ENCODE measurements at places on chromosomes 6 and 20.

DNA sequence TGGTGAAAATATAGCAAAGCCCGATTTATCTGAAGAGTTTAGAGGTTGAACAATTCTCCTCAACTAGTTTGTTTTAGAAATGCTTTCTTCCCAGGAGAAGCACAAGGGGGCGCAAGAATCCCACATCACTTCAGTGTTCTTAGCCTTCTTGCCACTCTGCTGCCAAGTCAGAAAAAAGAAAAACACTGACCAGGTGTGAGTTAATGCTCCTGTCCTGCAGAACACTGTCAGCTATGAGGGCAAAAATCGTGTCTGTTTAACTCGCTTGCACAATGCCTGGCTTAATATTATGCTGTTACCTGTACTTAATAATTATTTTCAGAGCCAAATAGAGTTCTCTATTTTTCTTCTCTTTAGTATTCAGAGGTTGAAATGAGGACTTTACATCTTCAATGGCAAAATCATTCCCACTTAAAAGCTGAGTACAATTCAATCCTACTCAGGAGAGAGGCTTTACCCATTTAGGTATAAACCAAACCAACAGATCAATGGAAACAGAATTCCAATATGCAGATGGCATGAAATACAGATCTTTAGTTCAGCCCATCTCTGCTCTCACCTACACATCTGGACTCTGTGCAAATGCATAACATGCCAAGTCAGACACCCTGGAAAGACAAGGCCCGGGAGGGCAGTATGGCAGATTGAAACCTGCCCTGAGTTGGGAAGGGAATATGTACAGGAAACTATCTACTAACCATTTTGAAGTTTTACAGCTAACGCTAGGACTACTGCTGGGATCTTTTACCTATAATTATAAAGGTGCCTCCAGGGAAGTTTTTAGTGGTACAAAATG lies 71.4 kb upstream of the TULP1 start:
- peaks cover 4% of the 10 kb centered on the region for H3K4me1 ChIP-seq
- H3K27me3 ChIP-seq = no peaks in the 10 kb centered on the region
- no peak overlapping the region for H3K4me3 ChIP-seq
- DNase-seq = peak; percentile 72
- H3K36me3 ChIP-seq = peaks cover 3% of the 10 kb centered on the region

- no peak overlapping the region for H3K27ac ChIP-seq
- H3K36me3 ChIP-seq = no peaks in the 10 kb centered on the region
- H3K4me1 ChIP-seq = no peaks in the 10 kb centered on the region
- H3K27me3 ChIP-seq = no peaks in the 10 kb centered on the region
- no peak for DNase-seq
Measured at GRCh38 chr6:16483315-16483875, 245.0 kb downstream of the GMPR start.

DNA sequence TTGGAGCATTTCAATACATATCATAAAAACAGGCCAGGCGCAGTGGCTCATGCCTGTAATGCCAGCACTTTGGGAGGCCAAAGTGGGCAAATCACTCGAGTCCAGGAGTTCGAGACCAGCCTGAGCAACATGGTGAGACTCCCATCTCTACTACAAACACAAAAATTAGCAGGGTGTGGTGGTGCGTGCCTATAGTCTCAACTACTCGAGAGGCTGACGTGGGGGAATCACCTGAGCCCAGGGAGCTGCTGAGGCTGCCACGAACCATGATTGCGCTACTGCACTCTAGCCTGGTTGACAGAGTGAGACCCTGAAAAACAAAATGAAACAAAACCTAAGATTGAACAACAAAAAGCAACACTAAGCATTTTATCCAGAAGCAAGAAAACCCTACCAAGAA lies 47.2 kb downstream of the BACH2 start:
- peaks cover 3% of the 10 kb centered on the region for H3K36me3 ChIP-seq
- no peak overlapping the region for H3K4me3 ChIP-seq
- H3K27ac ChIP-seq = no peak overlapping the region
- no peaks in the 10 kb centered on the region for H3K4me1 ChIP-seq
- no peaks in the 10 kb centered on the region for H3K27me3 ChIP-seq

- no peaks in the 10 kb centered on the region for H3K27me3 ChIP-seq
- no peak for DNase-seq
- H3K27ac ChIP-seq = no peak overlapping the region
- no peak overlapping the region for H3K4me3 ChIP-seq
- no peaks in the 10 kb centered on the region for H3K36me3 ChIP-seq
- H3K4me1 ChIP-seq = no peaks in the 10 kb centered on the region
Measured at GRCh38 chr20:49727894-49728885, 14.5 kb upstream of the B4GALT5 start.

DNA sequence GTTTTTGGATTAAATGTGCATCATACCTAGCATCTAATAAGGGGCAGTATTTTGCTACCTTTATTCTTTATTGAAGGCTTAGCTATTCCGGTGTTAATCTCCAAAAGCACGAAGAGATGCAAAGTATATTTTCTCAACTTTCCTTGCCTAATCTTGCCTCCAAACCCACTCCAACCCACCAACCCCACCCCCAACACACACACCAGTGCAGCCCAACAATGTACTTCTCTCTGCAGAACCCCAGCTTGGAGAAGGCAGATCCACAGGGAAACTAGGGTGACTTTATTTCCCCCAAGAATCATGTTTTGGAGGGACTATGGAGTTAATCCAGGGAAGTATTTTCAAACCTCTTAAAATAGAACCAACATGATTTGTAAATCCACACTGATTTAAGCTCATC lies 73.6 kb downstream of the ZMYND8 start:
- H3K27ac ChIP-seq = no peak overlapping the region
- H3K27me3 ChIP-seq = no peaks in the 10 kb centered on the region
- DNase-seq = no peak
- peaks cover 2% of the 10 kb centered on the region for H3K36me3 ChIP-seq
- H3K4me3 ChIP-seq = no peak overlapping the region

DNA sequence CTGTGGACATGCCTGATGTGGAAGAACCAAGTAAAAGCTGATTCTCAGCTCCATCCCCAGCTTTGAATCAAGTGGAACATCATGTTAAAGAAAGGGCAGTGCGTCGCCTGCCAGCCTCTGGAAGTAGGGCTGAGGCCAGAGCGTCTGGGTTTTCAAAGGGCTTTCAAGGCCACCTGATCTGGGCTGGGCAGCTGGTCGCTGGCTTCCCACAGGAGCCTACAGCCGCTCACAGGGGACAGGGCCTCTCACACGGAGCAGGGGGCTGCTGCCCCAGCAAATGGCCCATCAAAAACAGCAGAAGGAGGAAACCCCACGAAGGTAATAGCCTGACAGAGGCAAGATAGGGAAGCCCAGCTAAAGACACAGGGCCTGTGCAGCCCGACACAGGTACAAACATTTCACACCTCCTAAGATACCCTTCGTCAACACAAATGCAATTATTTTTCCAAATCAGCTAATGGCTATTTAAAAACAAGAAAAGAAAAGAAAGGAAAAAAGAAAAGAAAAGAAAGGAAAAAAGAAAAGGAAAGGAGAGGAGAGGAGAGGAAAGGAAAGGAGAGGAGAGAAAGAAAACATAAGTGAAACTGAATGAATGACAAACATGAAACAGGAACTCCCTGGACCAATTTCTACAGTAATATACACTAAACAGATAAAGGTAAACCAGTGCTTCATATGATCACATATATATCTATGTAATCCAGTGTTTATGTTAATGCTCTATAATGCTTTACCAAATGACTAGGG lies 24.8 kb downstream of the RRBP1 start:
- H3K27ac ChIP-seq = no peak overlapping the region
- no peak overlapping the region for H3K4me3 ChIP-seq
- no peaks in the 10 kb centered on the region for H3K27me3 ChIP-seq

GRCh38 chr6:150898399-150899170 lies 33.1 kb downstream of the MTHFD1L start:
- H3K4me3 ChIP-seq = no peak overlapping the region
- H3K27me3 ChIP-seq = no peaks in the 10 kb centered on the region
- DNase-seq = no peak
- no peaks in the 10 kb centered on the region for H3K4me1 ChIP-seq
- H3K27ac ChIP-seq = no peak overlapping the region

- DNase-seq = peak; percentile 19
- no peak overlapping the region for H3K4me3 ChIP-seq
- H3K27me3 ChIP-seq = no peaks in the 10 kb centered on the region
Measured at GRCh38 chr6:39061182-39061581, 12.6 kb downstream of the GLP1R start.

DNA sequence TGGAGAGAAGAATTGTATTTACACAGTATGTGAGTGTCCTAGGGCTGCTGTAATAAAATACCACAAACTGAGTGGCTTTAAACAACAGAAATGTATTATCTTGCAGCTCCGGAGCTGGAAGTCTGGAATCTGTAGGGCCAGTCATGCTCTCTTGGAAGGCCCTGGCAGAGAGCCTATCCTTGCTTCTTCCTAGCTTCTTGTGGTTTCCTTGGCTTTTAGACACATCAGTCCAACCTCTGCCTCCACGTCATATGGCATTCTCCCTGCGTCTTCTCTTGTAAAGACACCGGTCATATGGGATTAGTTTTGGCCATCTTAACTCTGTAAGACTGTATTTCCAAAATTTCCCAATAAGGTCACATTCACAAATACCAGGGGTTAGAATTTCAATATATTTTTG lies 10.8 kb downstream of the FNDC1 start:
- no peak for DNase-seq
- no peak overlapping the region for H3K27ac ChIP-seq
- H3K36me3 ChIP-seq = no peaks in the 10 kb centered on the region
- H3K27me3 ChIP-seq = no peaks in the 10 kb centered on the region
- no peak overlapping the region for H3K4me3 ChIP-seq

DNA sequence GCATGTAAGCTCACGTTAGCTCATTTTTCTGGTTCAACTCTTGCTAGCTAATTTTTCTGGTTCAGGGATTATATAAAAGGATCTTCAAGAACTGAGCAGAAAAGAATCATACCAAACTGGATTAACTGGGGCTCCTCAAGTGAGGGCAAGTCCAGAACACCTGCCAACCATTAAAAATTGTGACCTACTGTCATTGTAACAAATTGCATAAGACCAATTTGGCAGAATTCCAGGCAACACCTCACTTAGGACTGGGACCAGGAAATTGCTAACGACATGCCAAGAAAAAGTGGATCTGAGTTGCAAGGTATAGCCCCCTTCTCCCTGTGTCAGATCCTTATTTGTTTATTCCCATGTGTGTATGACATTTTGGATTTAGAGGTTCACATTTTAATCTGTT lies 216.6 kb downstream of the HIVEP2 start:
- no peaks in the 10 kb centered on the region for H3K27me3 ChIP-seq
- H3K4me1 ChIP-seq = no peaks in the 10 kb centered on the region
- H3K27ac ChIP-seq = no peak overlapping the region
- DNase-seq = no peak
- H3K4me3 ChIP-seq = no peak overlapping the region
- no peaks in the 10 kb centered on the region for H3K36me3 ChIP-seq

DNA sequence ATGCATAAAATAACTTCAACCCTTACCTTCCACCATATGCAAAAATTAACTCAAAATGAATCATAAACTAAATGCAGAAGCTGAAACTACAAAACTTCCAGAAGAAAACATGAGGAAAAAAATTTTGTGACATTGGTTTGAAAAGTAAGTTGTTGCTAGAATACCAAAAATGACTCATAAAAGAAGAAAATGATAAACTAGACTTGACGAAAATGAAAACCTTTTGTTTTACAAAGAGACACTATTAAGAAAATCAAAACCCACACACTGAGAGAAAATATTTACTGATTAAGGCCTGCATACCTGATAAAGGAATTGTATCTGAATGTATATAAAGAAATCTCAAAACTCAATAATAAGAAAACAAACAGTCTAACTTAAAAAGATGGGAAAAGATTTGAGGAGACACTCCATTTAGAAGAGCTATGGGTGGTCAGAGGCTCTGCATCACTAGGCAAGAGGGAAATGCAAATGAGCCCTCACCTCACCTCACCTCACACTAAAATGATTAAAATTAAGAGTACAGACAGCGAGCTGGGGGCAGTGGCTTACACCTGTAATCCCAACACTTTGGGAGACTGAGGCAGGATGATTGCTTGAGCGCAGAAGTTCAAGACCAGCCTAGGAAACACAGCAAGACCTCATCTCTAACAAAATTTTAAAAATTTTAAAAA lies 97.6 kb upstream of the CST7 start:
- no peaks in the 10 kb centered on the region for H3K4me1 ChIP-seq
- DNase-seq = no peak
- H3K27ac ChIP-seq = no peak overlapping the region
- no peak overlapping the region for H3K4me3 ChIP-seq

DNA sequence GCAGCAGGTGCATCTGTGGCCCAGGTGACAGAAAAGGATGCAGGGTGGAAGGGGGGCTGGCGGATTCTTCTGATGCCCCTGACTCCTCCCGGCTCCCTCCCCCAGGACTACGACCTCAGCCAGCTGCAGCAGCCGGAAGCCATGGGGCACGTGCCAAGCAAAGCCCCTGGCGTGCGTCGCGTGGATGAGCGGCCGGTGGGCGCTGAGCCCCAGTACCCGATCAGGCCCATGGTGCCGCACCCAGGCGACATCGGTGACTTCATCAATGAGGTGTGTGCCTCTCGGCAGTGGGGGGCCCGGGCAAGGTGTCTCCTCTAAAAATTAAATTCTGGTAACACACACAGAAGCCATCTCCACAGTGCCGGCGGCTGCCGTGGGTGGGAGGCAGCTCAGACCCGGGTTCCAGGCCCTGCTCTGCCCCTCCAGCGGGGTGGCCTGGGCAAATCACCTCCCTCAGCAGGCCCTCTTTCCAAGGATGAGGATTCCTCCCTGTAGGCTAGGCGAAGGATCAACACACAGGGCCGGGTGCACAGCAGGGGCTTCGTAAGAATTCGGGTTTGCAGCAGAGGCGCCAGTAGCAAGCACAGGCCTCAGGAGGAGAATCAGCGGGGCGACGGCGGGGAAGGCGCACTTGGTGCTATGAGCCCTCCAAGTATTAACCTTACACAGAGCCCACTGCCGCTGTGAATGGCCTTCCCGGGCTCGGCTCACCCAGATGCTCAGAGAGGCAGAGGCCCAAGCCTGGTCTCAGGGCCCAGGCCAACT lies 131.5 kb downstream of the TAF4 start:
- H3K4me1 ChIP-seq = no peaks in the 10 kb centered on the region
- no peaks in the 10 kb centered on the region for H3K36me3 ChIP-seq
- H3K27me3 ChIP-seq = no peaks in the 10 kb centered on the region
- peak; percentile 34 for DNase-seq

DNA sequence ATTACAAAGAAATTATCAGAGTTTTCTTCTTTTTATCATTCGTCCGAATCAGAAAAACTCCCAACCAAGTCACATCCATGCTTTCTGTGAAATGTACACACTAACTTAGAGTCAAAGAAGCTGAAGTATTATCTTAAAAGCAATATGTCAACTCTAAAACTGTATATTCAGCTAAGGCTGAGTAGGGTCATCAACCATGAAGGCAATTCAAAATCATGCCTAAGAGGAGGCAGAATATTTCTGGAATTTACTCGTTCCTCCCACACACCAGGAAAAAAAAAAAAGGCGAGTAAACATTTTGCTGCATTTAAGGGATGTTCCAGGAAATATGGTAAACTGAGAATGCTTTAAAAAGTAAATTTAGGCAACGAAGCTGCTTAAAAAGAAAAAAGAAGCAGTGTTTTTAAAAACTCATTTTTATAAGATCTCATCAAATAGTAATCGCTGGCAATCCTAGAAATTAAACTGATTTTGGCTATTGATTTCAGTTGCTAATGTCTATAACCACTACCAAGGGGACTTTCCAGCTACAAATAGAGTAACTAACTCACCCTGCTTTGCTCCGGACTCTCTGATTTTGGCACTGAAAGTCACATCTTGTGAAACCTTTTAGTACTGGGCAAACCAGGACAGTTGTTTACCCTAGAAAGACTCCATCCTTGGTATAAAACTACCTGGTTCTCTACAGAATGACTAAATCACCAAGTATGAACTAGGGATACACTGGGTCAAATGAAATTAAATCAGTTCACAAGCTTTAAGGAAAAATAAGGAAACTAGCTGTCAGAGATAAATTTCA lies 82.8 kb downstream of the MBOAT1 start:
- peaks cover 2% of the 10 kb centered on the region for H3K4me1 ChIP-seq
- no peak overlapping the region for H3K4me3 ChIP-seq
- DNase-seq = no peak
- H3K36me3 ChIP-seq = no peaks in the 10 kb centered on the region
- H3K27me3 ChIP-seq = no peaks in the 10 kb centered on the region

Data from aorta (tissue), 5 donors.